ENCODE measurements at places on chromosomes 12 and 14.

DNA sequence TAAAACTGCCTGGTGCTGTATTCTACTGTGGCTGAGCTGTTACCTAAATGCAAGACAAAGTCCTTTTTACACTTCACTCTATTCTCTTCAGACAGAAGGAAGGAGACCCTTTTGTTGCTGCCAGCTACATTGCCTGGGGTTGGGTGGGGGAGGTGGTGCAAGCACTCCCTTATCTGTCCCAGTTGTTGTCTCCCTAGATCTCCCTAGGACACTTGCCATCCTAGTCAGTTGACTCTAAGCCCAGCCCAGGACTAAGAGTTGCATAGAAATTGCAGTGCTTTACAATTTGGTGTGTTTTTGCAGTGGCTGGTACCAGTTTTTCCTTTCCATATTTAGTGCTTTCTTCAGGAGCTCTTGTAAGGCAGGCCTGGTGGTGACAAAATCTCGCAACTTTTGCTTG lies 35.1 kb downstream of the SCYL2 start:
- DNase-seq: no peak

DNA sequence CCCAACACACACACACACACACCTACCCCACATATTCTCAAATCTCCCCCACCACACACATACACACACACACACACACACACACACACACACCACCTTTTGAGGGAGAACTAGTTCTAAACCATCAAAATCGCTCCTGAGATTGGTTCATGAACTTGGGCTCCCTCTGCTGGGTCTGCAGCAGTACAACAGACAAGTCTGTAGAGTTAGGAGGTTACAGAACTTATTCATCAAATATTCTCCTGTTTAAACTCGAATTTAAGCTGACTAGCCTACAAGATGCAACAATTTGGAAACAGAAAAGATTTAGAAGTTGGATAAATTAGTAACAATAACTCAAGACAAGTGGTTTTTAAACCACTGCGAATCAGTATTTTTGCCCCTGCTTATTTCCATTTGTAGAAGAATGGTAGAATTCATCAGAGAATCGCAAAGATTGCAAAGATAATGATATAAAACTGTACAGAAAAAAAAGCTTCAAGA lies 136.4 kb upstream of the USP15 start:
- DNase-seq: peak; percentile 7

- DNase-seq: no peak
Observed at GRCh38 chr12:90216020-90216552, 507.4 kb upstream of the ATP2B1 start.

DNA sequence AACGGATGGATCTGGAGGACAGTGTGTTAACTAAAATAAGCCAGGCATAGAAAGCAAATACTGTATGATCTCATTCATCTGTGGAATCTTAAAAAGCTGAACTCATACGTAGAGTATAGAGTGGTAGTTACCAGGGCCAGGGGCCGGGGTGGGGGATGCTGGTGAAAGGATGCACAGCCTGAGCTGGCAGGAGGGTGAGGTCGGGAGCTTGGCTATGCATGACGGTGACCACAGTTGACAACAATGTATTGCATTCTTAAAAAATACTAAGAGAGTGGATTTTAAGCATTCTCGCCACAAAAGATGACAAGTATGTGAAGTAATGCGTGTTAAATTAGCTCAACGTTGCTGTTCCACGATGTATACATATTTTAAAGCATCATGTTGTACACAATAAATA lies 351.3 kb downstream of the TMEM121 start:
- DNase-seq: no peak

- no peak for DNase-seq
Observed at GRCh38 chr12:125193376-125194152, 128.3 kb downstream of the AACS start.

DNA sequence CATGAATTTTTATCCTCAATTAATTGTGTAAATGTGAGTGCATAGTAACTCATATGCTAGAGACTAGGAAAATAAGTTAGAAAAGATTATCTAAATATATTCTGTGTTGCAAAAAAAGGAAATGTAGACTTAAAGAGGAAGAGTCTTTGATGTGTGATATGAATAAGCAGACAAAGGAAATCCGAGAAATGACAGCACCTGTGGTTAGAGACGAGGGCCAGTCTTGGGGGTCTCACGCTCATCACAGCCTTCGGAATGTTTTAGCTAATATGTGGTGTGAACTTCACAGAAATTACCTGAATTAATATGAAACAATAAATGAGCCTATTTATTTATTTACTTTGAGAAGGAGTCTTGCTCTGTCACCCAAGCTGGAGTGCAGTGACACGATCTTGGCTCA lies 11.6 kb downstream of the ATP6V0A2 start:
- no peak for DNase-seq

GRCh38 chr12:76976777-76977382 lies 88.5 kb downstream of the E2F7 start:
- no peak for DNase-seq

GRCh38 chr14:68245146-68246073 lies 425.8 kb downstream of the RAD51B start:
- no peak for DNase-seq

DNA sequence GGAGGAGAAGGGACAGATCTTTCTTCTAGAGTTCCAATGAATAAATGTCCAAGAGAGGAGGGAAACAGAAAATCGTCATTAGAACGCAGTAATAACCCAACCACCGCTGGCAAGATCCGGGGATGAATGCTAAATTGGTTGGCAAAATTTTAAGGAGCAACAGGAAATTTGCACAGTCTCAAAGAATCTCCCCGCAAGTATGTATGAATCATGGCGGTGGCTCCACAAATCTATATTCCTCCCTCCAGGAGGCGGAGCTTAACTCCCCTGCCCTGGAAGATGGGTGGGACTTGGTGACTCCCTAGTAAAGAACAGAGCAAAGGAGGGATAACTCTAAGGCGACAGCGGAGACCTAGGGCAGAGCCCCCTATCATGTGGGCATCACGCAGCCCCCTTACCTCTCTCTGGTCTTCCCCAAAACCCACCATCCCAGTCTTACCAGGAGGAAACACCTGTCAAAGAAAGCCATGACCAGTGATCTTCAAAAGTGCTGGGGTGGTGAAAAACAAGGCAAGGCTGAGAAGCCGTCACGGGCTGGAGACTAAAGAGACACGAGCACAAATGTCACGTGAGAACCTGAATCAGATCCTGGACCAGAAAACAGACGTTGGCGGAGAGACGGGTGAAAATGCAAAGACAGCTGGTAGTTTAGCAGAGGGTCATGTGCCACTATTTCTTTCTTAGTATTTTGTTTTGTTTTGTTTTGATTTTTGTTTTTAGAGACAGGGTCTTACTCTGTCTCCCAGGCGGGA lies 125.8 kb downstream of the NCOR2 start:
- DNase-seq: no peak

DNA sequence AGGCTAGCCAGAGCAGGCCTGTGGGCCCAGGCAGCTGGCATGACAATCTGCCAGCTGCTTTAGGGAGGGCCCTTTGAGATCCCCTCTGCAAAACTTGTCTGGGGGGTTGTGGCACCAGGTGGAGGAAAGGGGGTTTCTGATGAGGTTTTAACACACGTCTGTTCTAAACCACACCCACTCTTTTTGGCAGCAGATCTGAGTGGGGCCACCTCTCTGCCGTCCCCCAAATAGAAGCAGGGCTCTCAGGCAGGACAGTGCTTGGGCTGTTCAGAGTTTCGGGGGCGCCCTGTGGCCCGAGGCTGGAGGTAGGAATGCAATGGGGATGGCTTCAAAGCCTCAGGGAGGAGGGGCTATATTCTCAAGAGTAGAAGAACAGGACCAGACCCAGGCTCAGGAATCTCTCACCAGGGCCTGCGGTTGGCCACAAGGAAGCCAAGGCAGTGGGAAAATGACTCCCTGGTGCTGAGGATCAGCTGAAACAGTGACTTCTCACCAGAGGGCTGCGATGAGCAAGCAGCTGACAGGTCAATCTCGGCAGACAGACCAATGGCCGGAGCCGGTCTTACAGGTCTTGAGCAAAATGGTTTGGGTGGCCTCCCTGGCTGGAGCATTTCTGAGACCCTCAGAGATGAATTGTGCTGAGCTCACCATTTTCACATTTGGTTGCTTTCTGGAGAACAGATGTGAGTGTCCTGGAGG lies 1.5 kb upstream of the KRT5 start:
- no peak for DNase-seq

DNA sequence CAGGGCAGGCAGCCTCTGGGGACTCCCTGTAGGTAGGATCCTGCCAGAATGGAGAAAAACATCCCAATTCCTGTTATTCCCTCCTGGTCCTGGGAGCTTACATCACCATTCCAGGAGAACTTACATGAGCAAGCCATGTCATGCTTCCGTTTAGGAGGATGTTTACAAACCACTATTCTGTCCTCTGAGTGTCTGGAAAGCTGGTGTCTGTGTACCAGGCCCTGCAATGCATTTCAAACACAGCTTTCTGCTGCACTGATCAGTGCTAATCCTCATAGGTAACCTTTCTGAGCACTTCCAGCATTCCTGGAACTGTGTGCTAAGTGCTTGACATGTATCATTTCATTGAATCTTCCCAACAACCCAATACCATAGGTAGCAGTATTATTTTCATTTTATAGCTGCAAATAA lies 19.8 kb upstream of the MAP1LC3B2 start:
- DNase-seq: no peak

DNA sequence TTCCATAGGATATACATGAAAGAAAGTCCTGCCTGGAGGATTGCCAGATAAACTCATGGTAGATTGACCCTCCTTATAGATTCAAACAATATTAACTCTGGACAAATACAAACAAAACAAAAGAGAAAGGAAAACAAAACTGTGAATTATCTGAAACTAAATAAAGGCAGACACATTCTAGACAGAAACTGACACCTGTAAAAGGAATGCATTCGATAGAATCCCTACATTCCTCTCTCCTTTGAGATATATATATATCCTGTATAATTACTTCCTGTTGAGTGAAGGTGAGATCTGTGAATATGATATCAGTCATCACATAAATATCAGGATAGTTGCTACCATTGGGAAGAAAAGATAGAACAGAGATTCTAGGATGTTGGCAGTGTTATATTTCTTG lies 948.4 kb upstream of the ATXN7L3B start:
- no peak for DNase-seq

GRCh38 chr12:131643631-131644452 lies 67.0 kb upstream of the SFSWAP start:
- DNase-seq: no peak

DNA sequence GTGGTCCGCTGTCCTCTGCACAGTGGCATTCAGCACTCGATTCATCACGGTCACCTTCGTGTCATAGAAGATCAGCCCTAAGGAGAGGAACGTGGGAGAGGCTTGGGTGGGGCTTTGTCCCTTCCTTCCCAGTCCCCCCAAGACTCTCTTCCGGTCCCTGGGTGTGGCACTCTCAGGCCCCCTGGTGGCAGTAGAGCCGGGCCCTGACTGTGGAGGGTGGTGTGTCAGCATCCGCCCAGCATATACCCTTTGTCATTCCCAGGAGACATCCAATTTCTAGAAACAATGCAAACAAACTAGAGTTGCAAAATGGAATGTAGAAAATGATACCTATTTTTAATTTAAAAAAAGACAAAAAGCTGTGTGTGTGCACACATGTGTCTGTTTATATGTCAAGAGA lies 45.0 kb downstream of the TRAFD1 start:
- peak; percentile 12 for DNase-seq

DNA sequence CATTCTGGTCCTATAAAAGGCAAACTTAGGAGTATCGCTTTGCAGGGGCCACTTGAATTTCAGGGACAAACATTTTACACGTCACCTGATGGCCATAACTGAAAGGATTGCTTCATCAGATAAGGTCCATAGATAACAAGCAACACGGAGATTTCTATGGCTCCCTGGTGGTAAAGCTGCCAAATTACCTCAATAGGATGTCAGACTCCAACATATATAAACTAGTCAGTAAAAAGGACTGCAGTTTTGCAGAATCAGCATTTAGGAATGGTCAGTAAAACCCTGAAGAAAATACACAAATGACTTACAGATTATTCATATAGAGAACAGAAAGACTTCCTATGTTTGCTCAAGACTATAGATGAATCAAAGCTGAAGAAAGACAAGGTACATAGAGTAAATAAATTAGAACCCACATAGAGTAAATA lies 66.1 kb upstream of the GRIP1 start:
- no peak for DNase-seq

DNA sequence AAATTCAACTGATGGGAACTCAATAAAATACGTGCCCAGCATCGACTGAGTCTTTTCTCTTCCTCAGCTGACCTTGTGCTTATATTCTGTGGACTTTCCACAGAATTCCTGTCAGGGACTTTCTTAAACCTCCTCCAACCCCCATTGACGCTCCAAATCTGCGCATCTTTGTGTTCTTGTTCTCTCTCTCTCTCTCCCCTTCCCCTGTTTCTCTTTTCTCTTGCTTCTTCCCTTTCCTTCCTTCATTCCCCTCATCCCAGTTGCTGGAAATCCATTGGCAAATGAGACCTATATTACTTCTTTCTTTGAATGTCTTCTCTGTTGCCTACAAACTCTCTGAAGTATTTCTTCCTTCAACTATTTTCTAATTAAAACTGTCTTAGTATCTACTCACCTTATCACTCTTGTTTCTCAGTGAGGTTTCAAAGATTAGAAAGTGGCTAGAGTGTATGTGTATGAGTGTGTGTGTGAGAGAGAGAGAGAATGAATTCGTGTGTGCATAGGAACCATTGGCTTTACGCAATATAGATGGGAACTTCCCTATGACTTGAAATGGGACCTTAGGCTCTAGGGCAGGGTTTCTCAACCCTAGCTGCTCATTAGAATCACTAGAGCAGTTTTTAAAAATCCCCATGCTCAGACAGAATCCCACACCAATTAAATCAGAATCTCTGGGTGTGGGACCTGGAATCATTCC lies 41.8 kb upstream of the DHRS7 start:
- DNase-seq: no peak

DNA sequence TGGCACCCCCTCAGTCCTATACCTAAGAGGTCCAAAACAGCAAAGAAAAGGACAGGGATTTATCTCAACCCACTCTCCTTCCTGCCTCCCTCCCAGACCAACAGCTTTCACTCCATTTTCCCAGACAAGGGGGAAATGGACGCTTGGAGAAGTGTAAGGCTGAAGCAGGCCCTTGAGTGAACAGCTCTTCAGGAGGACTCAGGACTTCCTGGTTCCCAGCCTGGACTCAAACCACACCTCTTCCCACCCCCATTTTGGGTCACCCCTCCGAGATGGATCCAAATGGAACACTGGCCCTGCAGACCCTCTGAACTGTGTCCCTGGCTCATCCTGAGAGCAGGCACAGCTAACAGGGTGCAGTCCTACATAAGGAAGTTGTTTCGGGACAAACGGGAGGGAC lies 2.7 kb downstream of the KMT2D start:
- no peak for DNase-seq

All from stimulated activated CD4-positive, alpha-beta T cell treated with anti-CD3 and anti-CD28 coated beads, Interleukin-1b, Interleukin-23, amount 100 ng/mL, for 4 hours (primary cell).